ENCODE measurements at places on chromosomes 2 and 18.

DNA sequence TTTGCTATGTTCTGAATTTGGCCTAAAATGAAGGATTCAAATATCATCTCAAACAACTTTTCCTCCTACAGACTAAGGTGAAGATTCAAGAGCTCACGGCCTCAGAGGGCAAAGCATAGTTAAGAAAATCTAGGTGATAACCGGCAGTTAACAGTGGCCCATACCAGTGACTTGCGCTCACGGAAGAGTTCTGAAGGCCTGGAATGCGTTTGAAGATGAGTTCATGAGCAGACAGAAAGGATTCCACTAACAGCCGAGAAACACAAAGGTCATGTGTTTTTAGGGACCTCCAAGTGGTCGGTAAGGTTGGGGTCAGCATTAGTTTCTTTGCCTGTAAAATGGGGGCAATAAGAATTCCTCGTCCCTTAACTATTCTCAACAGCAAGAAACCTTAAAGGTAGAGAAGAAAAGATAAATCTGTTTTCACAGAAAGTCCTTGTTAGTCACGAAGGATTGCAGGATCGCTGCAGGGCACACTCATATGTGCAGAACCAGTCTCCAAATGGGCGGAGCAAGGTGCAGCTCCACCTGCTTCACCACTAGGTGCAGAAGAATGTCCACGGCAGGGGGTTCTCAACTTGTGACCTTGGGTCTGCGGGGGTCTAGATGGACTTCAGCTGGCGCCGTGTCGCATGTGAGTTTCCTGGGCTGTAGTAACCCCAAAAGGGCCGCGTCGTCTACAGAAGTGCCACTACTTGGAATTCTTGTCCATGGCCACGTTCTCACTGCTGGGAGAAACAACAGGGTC is 708 bp upstream of the RPIA start:
- DNase-seq: no peak

DNA sequence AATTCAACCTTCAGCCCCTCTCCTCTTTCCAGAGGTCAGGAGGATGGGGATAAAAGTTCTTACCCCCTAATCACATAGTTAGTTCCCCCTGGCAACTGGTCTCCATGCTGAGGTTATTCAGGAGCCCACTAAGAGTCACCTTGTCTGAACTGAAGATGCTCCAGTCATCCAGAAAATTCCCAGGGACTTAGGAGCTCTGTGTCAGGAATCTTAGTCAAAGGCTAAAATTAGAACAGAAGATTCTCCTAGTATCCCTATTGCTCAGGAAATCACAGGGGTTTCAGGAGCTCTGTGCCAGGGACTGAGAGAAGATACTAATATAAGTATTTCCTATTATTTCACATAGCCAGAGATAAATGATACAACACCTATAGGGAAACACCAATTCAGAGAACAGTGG is 37.3 kb upstream of the LONRF2 start:
- no peak for DNase-seq

DNA sequence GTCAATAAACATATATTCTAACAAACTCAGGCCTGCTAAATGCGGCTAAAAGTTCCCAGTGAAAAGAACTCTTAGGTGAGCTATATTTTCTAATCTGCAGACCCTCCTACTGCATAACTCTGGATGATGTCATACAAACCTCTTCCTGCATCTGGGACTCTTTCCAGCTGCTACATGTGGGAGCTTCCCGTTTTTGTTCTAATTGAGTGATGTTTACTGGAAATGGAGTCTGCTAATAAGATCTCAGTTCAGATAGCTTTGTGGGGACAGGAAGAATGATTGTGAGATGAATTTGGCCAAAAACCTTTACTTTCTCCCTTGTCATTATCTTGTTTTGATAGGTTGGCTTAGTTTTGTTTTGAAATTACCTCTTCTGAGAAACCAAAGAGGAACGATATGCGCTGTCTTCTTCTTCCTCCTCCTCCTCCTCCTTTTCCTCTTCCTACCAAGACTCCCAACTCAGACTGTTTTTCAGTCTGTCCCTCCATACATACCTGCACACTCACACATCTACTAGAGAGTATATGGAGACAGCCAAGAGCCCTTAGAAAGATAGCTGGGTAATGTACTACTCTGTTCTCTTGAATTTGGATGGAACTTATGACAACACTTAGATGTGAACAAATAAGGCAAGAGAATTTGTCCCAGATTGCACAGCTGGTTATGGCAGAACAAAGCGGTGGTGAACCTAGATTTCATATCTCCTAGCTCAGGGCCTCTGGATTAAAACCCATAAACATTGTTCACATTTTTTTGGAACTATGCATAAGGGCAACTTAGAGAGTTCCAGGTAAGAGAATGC is 39.8 kb upstream of the AAK1 start:
- no peak for DNase-seq

DNA sequence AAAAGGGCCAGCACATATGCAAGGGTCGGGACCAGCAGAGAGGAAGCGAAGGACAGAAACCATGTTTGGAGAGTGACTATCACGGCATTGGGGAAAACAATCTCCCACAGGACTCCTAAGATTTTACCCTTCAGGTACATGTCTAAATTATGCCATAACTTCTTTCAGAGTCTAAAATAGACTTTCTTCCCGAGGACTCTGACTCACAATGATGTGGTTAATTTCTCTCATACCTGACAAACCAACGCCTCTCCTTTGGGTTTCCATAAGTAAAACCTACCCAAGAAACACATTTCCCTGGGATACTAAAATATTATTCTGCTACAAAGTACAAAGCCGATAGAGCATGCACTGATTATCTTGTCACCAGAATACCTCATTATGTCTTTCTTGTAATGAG is 127.8 kb upstream of the NETO1 start:
- no peak for DNase-seq

GRCh38 chr2:19078709-19079108 is 279.7 kb downstream of the OSR1 start:
- DNase-seq: no peak
